Pulmonary artery endothelial cell (primary cell): ENCODE measurements at places on chromosomes 13 and 19.

- no peak for DNase-seq
These were observed 2.3 kb downstream of the ITGBL1 start for GRCh38 chr13:101454767-101455166.

DNA sequence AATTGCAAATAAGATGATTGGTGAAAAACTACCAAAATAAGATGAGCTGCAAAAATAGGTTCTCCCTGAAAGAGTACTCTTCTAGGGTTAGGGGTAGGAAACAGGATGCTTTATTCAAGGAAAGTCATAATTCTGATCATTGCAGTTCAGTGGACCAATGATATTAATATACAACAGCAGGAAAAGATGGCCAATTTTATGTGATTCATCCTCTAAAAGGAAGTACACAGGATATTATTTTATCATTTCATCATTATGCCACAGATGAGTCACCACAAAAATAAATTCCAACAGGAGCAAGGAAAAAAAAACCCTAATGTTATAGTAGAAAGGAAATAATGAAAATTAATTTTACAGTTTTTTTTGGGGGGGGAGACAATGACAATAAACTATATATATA, 205.0 kb downstream of the NALCN start:
- DNase-seq = peak; percentile 40

- DNase-seq = no peak
These were observed 226.5 kb downstream of the FOXO1 start for GRCh38 chr13:40439928-40440327.

GRCh38 chr19:56309511-56310185, 5.0 kb downstream of the ZSCAN5A start:
- DNase-seq = peak; percentile 13

DNA sequence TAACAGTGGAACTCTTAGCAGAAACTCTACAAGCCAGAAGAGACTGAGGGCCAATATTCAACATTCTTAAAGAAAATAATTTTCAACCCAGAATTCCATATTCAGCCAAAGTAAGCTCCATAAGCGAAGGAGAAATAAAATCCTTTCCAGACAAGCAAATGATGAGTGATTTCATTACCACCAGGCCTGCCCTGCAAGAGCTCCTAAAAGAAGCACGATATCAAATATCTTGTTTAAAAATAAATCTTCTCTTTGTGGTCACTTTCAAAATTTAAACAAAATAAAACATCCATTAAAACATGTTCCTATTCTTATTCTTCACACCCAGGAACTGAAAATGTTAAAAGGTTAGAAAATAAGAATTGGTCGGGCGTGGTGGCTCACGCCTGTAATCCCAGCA, 13.7 kb downstream of the MICU2 start:
- DNase-seq = no peak

DNA sequence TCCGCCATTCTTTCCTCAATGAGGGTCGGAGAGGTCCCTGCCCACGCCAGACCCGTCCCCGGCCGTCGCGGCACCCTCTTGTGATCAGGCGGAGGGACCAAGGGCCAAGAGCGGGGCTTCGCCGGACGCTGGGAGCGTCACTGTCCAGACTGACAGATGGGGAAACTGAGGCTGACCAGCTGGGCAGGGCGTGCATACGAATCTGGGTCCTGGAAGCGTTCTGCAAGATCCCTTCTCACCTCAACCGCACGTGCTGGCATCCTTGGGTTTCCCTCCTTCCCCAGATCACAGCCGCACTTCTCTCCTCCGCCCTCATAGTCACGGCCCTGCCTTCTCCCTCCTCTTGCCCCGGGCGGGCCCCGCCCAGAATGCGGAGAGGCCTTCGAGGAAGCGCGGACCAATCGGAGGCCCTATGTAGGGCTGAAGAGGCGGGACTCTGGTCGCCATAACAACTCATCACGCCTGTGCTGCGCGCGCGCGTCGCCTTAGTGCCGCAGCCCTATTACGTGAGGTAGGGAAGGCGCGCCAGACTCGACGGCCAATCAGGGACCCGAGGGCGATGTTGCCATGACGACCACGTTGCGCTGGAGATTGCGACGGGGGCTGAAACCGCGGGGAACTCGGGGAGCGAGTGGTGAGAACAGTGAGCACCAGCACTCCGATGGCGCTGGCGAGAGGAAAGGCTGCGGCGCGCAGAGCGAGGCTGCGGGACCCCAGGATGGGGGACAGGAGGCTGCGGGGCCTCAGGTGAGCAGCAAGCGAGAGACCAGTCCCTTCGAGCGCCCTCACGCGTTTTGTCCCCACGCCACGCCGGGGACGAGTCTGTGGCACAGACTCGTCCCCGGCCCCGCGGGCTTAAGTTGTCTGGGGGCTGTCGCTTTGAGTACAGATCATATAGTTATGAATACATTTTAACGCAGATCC, 5.7 kb downstream of the RNF225 start:
- DNase-seq = peak; percentile 98

- DNase-seq = peak; percentile 83
These were observed 41.5 kb downstream of the MLLT1 start for GRCh38 chr19:6238256-6238642.

- DNase-seq = no peak
These were observed 45.4 kb upstream of the POMP start for GRCh38 chr13:28613562-28613961.

- DNase-seq = no peak
These were observed 10.3 kb downstream of the PTPRS start for GRCh38 chr19:5330307-5330720.

- DNase-seq = no peak
These were observed 4.9 kb downstream of the ACTMAP start for GRCh38 chr19:40745402-40745780.

DNA sequence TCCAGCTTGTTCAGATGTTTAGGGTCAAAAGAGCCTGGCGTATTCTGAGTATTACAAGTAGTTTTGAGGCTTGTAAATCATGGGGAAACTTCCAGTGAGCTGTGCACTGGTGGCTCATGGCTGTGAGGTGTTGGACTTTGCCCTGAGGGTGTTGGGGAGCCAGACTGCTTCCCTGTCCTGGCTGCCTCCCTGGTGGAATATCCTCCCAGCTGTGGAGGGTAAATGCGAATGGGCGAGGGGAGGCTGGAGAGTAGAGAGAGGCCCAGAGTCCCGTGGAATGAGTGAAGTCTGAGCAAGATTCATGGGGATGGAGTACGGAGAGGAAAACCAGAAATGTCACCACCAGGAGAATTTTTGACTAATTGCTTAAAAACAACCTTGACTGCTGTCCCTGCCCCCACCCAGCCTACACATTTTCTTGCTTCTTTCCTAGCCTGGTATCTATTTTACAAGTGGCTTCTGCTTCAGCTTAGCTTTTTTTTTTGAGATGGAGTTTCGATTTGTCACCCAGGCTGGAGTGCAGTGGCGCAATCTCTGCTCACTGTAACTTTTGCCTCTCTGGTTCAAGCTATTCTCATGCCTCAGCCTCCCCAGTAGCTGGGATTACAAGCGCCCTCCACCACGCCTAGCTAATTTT, 3.7 kb downstream of the SNRPA start:
- no peak for DNase-seq

- no peak for DNase-seq
These were observed 4.9 kb upstream of the MEDAG start for GRCh38 chr13:30900952-30901749.

- no peak for DNase-seq
These were observed 85.6 kb downstream of the GNG7 start for GRCh38 chr19:2616741-2617392.

- no peak for DNase-seq
These were observed 236.5 kb downstream of the DCLK1 start for GRCh38 chr13:35894636-35895035.

DNA sequence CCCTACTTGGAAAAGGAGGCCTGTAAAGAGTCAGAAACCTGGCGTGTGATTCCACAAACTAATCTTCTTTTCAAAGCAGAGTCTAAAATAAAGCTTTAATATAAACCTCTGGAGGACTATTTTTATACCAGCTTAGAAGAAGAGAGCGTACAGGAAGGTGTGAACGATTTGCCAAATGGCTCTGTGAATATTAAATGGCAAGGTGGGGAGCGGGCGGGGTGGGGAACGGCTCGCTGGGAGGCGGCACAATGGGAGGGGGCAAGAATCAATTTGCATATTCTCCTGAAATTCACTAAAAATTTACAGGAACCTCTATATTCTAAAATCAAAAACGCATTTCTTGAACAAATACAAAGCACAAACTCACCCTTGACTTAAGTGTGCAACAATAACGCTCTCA, 982 bp downstream of the ZNF780B start:
- DNase-seq = no peak

DNA sequence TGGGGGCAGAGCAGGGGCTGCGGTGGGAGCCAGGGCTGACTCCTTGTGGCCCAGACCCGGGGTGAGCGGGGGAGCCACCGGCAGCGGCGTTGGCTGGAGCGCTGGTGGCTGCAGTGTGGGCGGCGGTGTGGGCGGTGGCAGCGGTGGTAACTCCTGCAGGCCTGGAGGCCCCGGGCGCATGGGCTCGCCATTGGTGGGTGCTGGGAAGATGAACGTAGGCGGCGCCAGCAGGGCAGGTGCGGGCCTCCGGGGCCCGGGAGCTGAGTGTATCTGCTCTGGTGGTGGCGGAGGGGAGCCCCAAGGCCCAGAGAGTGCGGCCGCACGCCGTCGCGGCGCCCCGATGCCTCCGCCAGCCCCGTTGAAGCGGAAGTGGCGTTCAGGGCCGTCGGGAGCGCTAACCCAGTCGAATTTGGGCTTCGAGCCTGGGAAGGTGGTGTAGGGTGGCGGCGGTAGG, 2.0 kb downstream of the GGN start:
- DNase-seq = no peak

DNA sequence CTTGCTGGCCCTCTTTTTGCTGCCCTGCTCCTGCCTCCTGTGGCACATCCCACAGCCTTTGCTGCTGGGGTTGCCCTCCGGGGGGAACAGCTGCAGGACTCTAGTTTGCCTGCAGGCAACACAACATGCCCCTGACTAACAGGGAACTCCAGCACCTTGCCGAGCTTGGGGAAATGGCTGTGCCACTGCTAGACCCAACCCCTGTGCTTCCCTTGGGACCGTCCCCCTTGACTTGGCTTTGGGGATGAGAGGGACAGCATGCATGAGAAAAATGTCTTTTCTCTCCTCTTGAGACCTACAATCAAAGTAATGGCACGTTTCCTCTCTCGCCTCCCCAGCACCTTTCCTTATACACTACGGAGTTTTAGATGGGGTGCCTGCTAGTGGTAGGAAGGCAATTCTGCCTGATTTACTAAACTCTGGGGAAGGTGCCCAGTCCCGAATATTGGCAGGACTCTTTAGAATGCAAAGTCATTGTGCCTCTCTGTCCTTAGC, 12.4 kb upstream of the VWA8 start:
- DNase-seq = no peak

DNA sequence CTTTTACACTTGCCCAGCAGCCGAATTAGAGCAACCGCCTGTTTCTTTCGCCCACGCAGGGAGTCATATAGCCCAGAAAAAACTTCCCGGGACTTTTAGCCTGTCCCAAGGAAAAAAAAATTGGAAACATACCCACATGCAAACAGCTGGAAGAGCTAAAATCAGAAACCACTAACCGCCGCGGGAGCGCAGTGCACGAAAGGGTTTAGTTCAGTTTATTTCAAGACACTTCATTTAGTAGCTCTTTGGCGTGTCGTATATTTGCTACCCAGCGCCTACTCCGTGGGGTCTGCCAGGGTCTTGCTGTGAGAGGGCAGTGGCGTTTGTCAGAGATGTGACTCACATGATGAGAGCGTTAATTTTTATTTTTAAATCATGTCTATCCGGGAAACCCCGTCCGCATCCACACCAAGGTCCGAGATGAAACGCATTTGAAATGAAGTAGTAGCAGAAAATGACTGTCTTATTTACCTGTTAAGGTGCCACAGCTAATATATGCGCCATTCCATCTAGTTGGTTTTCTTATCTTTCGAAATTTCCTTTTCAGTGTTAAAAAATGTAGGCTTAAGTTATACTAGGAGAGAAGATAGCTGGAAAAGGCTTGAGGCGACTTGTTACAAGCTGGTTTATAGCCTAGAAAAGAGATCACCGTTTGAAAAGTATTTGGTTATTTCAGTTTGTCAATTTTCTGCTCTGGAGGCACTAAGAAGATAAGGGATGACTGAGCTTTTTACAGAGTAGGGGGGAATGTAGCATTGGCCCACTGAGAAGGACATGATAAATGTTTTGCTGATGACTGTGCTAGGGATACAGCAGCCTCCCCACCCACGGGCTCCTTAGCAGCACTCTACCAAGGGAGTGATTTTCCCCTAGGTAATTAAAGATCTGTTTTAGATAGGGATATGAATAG, 1.7 kb downstream of the KLF5 start:
- no peak for DNase-seq

GRCh38 chr19:51576850-51577249, 5.8 kb downstream of the ZNF175 start:
- DNase-seq = no peak

DNA sequence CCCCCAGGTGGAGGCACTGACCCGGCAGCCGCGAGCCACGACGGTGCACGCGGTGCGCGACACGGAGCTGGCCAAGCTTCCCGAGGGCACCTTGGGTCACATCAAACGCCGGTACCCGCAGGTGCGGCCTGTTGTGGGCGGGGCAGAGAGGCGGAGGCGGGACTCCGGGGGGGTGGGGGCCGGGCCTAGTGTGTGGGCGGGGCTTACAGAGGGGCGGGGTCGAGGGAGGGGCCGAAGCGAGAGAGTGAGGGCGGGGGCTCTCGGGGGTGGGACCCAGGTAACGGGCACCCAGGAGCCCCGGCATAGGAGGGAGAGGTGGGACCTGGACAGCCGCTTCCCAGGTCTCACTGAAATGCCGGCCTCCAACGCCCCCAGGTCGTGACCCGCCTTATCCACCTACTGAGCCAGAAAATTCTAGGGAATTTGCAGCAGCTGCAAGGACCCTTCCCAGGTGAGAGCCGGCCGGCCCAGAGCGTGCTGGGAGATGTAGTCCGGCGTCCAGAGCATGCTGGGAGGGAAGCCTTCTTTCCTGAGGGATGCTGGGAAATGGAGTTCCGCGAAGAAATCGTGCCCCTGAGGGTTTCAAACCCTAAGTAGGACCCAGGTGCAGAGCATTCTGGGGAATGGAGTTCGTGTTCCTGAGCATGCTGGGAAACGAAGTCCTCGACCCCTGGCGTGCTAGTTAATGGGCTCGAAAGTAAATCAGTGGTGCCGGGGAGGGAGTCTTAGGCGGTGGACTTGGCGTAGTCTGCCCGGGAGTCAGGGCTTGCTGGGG, 15.7 kb downstream of the PNPLA6 start:
- no peak for DNase-seq

DNA sequence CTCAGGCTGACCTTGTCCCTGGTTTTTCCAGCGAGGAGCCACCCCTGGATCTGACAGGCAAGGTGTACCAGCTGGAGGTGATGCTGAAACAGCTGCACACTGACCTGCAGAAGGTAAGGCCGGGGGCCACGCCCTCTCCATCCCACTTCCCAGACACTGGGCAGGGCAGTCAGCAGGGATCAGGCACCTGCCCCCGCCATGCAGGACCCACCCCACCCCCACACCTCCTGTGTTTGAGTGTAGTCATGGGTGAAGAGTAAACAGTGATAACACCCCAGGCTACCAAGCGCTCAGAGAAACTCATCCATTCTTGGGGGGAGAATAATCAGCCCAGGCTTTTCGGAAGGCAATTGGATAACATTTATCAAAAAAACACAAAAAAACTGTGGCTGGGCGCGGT, 19.9 kb downstream of the DPF1 start:
- no peak for DNase-seq

- DNase-seq = no peak
These were observed 58.7 kb downstream of the SLC15A1 start for GRCh38 chr13:98693756-98694155.

- DNase-seq = no peak
These were observed 21.1 kb upstream of the POMP start for GRCh38 chr13:28637714-28638355.

- DNase-seq = peak; percentile 48
These were observed 4.9 kb upstream of the SMIM17 start for GRCh38 chr19:56637976-56638555.
